ENCODE measurements at places on chromosomes 1 and 21.

GRCh38 chr1:180160357-180160756 is 5.7 kb downstream of the QSOX1 start:
- no peak for DNase-seq

GRCh38 chr1:159352436-159352835 is 50.3 kb downstream of the FCER1A start:
- no peak for DNase-seq

- no peak for DNase-seq
These were observed 189.4 kb upstream of the FGGY start for GRCh38 chr1:59107516-59107915.

GRCh38 chr1:41239988-41240610 is 2.0 kb downstream of the SCMH1 start:
- DNase-seq, result peak; percentile 32

GRCh38 chr1:117250061-117250606 is 39.4 kb upstream of the VTCN1 start:
- no peak for DNase-seq

DNA sequence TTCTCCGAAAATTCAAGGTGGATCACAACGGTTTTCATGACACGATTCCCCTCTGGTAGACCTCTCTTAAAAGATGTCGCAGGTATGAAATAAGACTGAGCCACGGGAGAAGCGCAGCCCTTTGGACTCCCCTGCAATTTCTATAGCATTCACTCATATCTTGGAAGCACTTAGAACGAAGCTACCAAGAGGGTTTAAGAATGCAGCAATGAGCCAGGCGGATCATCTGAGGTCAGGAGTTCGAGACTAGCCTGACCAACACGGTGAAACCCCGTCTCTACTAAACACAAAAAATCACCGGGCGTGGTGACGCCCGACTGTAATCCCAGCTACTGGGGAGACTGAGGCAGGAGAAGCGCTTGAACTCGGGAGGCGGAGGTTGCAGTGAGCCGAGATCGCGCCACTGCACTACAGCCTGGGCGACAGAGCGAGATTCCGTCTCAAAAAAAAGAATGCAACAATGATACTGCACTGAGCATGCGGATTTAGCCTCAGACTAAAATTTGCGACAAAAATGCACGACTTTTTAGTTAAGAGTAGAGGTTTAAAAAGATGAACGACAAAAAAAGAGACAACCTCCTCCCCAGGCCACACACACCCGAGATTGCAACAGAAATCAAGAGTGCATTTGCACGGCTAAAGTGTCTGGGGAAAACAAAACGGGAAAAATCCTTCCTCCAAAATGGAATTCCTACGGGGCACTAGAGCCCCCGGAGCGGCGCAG is 743 bp downstream of the TOMM20 start:
- DNase-seq, result no peak

DNA sequence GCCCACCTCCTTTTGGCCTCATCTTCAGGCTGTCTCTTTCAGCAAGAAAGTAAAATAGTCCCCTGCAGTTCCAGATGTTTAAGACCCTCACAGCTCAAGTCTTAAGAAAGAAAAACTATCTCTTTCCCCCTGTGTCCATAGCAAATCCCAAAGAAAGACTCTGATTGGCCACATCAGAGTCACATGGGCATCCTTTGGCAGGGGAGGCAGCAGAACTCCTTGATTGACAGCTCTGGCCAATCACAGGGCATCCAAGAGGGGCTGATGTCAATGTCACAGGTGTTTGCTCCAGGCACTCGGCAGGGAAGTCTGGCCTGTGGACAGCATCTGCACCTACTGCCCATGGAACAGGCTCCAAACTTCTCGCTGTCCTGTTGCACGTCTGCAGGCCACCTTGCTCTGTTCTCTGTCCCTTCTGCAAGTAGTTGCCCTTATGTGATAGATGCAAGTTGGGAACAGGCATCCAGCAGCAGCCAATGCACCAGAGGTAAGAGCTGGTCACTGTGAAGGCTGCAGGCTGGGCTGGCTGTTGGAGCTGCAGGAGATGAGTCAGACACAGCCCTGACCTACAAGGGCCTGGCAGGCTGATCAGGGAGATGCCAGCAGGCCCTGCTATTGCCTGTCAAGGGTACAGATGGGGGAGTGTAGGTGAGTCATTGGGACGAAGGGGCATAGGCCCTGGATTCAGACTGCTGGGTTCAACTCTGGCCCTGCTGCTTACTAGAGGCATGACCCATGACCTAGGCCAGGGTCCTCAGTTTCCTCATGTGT is 96.8 kb upstream of the TMEM51 start:
- peak; percentile 67 for DNase-seq

DNA sequence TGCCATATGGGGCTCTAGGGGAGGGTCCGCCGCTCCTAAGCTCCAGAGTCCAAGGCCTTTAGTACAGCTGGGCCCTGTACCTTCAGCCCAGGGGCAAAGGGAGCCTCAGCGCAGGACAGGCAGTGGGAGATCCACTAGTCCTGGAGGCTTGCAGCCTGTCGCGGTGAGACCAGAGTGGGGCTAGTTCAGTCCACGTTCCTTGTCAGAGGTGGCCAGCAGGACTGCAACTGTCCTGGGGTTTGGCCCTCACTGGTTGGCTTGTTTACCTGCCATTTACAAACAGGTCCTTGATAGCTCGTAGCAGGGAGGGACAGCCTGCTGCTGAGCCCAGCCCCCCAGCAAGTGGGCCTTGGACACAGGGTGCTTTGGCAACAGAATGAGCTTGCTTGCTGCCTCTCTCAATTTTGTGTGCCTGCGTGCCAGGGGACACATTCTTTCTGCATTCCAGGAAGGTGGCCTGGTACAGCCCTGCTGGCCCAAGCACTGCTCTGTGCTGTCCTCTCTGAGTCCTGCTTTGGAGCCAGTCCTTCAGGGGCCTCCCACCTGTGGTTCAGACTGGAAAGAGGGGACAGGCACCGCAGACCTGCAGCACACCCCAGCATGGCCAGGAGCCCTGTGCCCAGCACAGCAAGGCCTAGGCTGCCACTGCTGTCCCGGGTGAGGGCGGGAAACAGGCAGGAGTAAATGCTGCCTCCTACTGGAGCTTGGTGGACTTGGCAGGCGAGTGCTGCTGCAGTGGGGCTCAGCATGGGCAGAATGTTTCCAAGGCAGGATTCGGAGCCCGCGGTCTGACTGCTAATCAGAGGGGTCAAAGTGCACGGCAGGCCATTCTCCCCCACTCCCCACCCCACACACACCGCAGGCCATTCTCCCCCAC is 15.2 kb downstream of the H6PD start:
- peak; percentile 64 for DNase-seq

DNA sequence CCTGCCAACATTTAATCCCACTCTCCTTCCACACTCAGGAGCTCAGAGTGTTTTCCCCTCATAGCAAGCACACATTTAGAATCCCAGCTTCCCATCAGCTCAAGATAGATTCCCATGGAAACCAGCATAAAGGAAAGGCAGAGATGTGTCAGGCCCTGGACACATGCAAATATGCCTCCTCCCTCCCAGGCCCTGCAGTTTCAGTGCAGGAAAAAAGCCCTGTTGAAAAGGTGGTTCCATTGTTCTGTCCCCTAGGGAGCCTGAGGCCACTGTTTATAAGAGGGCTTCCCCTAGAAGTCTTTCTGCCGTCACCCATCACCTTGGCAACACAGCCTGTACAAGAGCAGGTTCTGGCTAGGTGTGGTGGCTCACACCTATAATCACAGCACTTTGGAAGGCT is 3.6 kb downstream of the CACNA1S start:
- no peak for DNase-seq

- DNase-seq, result peak; percentile 57
These were observed 2.7 kb upstream of the PALMD start for GRCh38 chr1:99643021-99643779.

DNA sequence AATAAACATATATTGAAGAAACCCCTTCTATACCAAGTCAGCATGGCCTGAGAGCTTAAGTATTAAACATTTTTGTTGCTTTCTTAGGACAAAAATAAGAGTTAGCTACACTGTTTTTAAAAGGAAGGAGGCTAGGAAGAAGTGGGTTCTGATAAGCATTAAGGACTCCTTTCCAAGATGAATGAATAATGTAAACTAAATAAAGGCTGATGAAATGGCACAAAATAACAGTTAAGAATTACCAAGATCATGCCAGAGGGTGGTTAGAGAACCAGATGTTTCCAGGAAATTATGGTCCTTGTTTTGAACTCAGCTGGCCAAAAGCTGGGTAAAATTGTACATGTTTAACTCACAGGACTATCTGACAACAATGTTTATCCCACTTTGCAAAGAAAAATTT is 114.1 kb upstream of the ETS2 start:
- no peak for DNase-seq

GRCh38 chr1:219330001-219330400 is 156.3 kb downstream of the LYPLAL1 start:
- no peak for DNase-seq

GRCh38 chr1:183612407-183612806 is 22.1 kb upstream of the NCF2 start:
- no peak for DNase-seq

DNA sequence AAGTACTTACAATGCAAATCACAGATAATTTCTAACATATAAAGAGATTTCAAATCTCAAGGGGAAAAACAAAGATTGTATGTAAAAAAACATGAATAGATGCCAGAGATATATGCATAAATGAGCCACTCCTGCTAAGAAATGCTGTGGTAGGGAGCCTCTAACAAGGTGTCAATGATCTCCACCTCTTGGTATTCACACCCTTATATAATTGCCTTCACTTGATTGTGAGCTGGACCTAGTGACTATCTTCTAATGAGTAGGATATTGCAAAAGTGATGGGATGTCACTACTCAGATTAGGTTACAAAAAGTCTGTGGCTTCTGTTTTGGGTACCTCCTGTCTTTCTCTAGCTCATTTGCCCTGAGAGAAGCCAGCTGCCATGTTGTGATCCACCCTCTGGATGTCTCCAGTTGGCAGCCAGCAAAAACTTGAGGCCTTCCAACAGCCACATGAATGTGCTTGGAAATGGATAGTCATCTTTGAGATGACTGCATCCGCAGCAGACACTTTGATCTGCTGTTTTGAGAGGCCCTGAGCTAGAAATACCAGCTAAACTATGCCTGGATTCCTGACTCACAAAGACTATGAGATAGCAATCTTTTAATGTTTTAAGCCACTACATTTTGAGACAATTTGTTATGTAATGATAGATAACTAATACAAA is 196.1 kb upstream of the FGGY start:
- no peak for DNase-seq

GRCh38 chr1:155009221-155009711 is 6.7 kb downstream of the ZBTB7B start:
- no peak for DNase-seq

DNA sequence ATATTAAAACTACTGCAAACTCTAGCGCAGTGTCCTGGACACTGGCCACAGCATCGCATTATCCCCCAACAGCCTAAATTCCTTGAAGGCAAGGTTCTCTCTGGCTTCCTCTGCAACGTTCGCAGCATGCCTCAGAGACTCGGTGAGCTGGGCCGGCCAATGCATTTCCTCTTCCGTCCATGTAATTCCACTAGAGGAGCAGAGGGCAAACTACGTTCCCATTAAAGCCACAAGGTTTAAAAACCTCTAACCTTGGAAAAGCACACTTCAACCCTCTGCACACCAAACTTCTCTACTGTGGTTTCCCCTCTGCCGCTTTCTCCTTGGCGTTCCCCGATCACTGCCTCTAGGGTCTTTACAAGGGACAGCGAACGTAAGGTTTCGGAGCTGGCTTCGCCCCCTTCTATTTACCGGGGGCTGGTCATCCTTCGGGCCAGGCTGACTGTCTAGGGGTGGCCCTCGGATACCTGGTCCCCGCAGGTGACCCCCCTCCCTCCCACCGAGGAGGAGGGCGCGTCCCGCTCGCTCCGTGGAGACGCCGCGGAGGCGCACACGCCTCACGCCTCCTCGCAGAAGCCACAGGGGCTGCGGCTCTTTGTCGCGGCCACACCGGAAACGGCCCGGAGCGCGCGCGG is 456 bp upstream of the SMYD2 start:
- peak; percentile 82 for DNase-seq

GRCh38 chr1:85692730-85693314 is 15.4 kb downstream of the ZNHIT6 start:
- DNase-seq, result peak; percentile 59

DNA sequence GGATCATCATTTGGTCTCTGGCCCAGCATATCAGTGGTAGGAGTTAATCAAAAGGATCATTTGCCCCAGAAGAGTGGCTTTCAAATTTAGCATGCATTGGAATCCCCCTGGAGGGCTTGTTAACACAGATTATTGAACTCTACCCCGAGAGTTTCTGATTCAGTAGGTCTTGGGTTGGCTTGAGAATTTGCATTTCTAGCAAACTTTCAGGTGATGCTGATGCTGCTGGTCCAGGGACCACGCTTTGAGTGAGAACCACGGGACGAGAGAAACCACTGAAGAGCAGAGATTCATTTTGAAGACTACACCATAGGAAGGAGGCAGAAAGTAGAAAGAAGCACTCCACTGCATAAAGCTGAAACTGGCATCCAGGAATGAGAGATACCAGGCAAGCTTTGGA is 81.3 kb upstream of the DUSP10 start:
- no peak for DNase-seq

DNA sequence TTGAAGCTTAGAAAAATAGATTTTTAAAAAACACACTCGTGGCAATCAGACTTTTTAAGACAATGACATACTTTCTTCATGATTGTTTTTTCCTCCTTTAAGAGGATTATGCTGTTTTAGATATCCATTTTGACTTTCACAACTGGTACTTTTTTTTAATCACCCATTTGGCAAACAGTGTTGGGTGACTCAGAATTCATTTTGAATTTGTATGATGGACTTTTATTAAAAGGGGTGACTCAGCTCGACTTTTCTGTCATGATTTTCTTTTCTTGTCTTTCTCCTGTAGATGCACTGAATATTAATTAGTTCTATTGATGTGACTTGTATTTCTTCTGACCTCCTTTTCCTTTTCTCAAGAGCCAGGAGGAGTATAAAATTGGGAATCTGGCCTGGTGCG is 44.7 kb downstream of the FMN2 start:
- DNase-seq, result no peak

- DNase-seq, result no peak
These were observed 971.7 kb upstream of the NCAM2 start for GRCh38 chr21:20026543-20026942.

DNA sequence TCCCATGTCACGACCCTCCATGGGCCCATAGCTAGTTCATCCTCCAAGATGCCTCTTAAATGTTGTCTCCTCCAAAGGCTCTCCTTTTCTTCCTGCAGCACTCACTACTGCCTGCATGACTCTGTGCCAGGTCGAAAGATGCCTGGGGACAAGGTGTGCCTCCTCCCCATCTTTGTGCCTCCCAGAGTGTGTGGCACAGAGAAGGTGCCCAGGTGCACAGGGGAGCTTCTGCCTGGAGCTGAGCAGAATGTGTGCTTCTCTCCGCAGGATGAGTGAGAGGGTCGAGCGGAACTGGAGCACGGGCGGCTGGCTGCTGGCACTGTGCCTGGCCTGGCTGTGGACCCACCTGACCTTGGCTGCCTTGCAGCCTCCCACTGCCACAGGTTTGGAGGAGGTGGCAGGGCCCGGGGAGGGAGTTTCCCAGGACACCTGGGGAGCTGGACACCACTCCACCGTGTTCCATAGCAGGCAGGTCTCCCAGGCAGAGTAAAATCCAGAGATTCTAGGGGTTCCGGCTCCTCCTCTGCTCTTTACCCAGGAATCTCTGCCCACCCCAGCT is 6.9 kb upstream of the PPM1J start:
- DNase-seq, result peak; percentile 60

All from kidney tubule cell (primary cell).